ENCODE measurements at places on chromosomes 6 and 20.
A peak's percentile ranks its signal among the peaks of the same experiment; 100 is the strongest.

DNA sequence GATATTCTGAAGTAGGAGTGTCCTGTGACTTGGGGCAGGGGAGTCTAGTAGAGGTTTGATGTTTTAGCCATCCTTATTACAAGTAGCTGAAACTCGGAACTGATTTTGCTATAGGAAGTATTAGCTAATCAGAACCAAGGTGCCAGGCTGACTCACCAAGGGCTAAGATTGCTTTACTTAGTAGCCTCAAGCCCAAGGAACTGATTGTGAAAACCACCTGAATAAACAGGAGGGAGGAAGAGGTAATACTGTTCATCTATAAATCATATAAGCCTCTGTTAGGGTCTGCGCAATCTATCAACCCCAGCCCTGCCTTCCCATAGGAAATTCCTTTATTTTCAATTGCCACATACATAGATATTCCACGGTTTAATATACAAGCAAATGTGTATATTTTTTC is 54.4 kb downstream of the GNAS start:
- peak; percentile 51 for DNase-seq

GRCh38 chr20:24742436-24742835 is 206.6 kb upstream of the CST7 start:
- no peak for DNase-seq

DNA sequence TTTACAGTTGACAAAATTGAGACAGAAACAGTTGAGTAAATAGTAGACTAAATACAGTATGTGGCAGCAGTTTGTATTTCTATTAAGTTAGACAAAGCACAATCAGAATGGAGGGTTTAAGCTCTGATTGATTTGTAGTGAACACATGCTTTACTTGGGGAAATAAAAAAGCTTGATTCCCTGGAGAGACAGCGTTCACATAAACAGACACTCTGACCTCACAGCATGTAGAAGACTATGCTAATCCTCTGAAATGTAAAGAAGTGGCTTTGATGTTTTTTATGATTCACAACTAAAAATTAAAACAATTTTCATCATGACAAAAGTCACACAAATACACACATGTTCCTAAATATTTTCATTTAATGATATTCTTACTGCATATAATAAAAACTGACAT is 126.9 kb upstream of the FAM83B start:
- no peak for DNase-seq

GRCh38 chr6:169787797-169788196 is 36.4 kb downstream of the ERMARD start:
- DNase-seq: no peak

DNA sequence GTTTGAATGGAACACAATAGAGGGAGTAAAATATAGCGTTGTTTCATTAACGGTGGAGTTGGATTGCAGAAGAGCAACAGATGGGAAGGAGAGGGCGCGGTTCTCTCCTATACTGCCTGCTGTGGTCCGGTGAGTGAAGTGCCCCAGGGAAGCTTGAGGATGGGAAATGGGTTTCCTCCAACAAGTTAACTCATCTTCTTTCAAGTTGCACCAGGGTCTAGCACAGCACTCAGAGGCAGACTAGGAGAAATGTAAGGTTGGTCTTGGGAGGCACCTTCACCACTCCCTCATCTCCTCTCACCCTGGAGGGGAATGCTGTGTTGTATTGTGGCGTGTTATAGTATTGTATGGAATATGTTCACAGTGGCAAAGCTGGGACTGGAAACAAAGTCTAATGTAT is 96.9 kb upstream of the SLC24A3 start:
- DNase-seq: no peak

GRCh38 chr6:106752641-106753040 is 123.3 kb downstream of the QRSL1 start:
- DNase-seq: no peak

DNA sequence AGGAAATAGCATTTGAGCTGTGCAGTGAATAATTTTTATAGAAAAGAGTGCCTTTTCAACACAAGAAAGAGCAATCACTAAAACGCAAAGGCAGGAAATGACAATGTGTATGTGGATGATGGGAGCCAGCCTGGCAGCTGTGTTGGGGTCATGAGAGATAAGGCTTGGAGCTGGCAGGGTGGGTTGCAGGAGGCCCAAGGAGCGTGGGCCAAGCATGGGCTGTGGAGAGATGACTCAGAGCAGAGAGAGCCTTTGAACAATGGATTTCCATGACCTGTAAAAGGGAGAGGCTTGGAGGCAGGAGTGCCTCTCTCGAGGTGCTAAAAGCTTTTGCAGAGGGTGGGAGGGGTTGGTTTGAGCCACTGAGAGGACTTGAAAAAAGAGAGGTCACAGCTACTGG is 6.6 kb upstream of the TBC1D7 start:
- peak; percentile 45 for DNase-seq

GRCh38 chr6:35413911-35414310 is 38.2 kb upstream of the FANCE start:
- no peak for DNase-seq

DNA sequence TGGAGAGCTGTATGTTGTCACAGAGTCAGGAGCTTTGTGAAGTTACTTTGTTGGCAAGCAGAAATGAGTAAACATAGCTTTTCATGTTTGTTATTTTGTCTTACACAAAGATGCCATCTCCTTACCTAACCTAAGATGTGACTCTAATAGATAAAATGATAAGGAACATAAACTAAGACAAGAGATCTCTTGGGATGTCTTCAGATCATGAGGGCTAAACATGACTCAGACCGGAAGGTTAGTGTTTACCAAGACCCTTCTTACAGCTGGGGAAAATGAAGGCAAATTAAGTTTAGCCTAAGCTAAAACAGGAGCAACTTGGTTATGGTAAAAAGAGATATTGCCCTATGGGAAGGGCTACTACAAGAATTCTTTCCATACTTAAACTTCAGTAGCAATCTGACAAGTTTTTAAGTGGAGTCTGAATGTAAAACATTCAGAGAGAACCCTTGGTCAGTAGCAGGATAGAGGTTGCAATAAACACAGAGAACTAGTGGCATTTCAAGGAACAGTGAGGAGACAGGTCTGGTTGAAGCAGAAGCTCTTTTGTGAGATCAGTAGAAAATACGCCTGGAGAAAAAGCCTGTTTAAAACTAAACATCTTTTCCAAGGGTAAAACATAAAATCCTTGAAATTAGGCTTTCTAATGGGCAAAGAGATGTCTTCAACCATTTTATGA is 29.9 kb downstream of the SGK1 start:
- DNase-seq: no peak

DNA sequence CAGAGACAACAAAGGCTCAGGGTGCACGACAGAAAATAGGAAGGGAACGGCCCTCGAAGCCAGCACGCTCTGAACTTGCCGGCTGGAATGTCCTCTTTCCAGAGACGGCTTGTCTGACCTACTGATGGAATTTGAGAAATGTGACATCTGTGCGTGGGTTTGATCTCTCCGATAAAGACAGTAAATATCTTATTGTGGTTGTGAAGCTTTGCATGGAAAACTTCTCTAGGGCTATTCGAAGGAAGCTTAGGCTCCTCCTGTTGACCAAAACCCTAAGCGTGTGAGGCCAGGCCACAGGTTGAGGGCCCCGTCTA is 247.3 kb downstream of the ZNF217 start:
- peak; percentile 55 for DNase-seq

DNA sequence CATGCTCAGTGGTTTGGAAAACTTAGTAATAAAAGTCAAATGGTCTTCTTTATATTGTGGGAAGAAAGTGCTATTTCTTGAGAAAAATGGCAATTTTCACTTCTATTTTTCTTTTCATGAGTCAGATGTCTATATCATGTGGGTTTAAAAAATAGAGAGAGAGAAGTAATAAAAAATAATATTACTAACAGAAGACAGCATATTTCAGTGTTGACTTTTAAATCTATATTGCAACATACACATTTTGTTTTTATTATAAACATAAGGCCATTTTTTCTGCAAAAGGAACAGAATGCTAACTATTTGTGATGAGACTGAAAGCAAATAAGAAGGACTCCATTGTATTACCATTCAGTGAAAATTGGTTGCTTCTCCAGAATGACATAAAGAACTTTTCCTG is 135.1 kb upstream of the CNR1 start:
- DNase-seq: no peak

GRCh38 chr20:13264907-13265306 is 43.8 kb downstream of the ISM1 start:
- no peak for DNase-seq

DNA sequence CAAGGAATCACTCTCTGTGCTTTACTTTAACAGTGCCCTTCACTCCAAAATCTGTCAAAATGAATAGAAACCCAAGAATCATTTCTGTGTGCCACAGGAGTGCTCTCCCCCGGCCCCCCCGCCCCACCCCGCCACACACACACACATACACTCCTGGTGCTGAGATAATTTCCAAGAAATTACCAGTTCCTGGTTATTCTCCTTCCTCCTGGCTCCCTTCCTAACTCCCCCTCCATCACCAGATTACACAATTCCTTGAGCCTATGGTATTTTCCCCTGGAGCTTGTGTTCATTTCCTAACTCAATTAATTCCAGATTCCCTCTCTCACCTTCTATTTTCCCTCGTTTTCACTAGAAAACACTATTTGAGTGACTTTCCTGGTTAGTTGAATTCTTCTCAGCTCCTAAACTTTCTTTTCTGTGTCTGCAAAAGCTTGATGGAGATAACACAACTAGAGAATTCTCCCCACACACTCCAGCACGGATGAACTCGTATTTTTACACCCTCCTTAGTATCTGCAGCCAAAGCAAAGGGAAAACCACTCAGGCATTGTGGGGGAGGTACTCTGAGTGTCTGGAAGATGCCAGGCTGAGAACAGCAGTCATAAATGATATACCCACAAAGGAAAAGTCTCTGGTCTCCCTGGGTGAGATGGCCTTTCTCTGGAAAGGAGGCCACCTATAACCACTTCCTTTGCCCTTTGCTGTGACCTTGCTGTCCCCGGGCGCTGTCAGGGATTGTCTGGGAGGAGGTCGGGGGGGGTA is 1.9 kb upstream of the SLC24A3 start:
- DNase-seq: no peak

DNA sequence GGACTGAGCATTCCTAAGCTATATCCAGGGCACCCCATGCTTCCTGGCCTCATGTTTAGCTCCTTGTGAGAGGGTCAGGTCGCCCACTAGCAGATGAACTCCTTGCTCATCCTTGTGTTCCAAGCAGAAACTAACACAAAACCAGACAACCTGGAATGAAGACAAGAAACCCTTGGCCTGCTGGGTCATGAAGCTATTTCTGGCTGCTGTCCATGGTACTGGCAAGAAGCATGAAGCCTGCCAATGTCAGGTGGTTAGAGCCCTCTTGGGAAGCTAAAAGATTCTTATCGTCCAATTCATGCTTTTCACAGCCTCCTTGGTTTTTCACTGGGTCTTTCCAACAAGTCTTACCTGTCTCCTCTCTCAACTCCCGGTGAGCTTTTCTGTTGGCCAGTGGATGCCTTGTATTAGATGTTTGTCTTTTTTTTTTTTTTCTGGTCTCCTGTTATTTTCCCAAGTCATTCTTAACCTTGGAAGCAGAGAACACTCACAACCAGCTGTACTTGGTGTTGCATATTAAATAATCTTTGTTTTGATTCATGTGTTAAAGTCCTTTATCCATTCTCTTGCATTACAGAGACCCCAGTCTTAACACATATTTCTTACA is 180.3 kb downstream of the ANKRD60 start:
- peak; percentile 85 for DNase-seq

DNA sequence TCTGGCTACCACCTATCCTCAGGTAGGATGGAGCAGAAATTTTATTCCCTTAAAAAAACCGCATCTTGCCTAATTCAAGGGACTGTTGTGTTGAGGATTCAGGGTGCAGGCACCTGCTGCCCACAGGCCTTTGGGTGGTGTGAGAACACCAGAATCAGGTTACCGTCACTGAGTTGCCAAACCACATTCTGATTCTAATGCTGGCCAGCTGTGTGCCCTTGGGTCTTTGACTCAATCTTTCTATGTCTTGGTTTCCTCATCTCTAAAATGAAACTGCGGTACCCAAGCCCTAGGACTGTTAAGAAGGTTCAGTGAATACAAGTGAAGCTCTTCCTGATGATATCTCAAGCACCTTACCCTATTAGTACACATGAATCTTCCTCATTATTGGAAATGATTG is 827.3 kb downstream of the DHX35 start:
- no peak for DNase-seq

- no peak for DNase-seq
These were observed 64.1 kb upstream of the SOX4 start for GRCh38 chr6:21529431-21529830.

DNA sequence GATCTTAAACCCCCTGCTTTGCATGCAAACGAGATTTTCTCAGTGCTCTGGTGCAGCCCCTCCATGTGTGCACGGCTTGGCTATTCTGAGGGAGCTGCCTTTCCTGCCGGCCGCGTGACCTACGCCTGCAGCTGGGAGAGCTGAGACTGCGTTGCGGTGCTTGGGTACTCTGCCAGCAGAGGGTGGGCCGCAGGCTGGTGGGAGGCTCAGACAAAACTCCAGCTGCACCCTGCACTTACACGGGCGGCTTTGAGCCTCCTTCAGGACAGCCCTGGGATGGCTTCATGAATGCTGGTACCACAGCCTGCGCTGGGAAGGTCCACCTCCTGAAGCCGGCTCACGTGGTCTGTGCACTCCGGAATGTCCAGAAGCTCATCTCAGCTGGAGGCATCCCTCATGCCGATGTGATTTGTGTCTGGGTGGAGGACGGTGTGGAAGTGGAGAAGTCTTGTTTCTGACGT is 223.7 kb downstream of the DLL1 start:
- no peak for DNase-seq

- peak; percentile 95 for DNase-seq
These were observed 64.3 kb downstream of the EDN1 start for GRCh38 chr6:12354499-12354898.
